B cell (primary cell): ENCODE measurements at places on chromosomes 2 and 18.

GRCh38 chr18:67794521-67794920 lies 278.0 kb upstream of the DSEL start:
- DNase-seq = no peak

- no peak for DNase-seq
Measured at GRCh38 chr2:146079216-146079615, 1559.3 kb upstream of the ZEB2 start.

GRCh38 chr18:37163119-37163518 lies 334.2 kb downstream of the KIAA1328 start:
- DNase-seq = no peak

DNA sequence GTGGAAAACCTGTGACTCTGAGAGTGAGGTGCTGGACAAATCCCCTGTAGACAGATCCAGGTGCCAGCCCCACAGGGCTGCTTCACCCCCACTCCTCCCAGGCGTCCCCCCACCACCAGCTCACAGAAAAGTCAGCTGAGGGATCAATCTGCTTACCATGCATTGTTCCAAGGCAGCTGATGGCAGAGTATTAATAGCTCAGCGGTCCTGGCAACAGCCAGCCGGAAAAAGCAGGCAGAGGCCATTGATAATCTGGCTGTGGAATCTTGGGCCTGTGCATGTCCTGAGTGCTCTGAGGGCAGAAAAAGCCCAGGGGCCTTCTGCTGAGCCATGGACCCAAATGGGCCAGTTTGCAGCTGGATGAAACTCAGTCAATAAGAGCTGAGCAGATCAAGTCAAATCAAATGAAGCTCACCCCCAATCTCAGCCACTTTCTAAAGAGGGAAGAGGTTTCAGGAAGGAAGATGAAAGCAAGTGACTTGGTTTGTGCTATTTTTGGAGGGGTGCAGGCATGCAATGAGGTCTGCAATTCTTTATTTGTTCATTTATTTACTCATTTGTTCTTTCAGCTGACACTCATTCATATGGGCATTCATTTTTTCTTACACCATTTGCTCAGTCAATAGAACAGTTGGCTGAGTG lies 63.4 kb downstream of the GYPC start:
- no peak for DNase-seq

- no peak for DNase-seq
Measured at GRCh38 chr2:96899413-96899741, 29.5 kb upstream of the SEMA4C start.

- DNase-seq = no peak
Measured at GRCh38 chr2:190965580-190966222, 48.3 kb downstream of the STAT1 start.

DNA sequence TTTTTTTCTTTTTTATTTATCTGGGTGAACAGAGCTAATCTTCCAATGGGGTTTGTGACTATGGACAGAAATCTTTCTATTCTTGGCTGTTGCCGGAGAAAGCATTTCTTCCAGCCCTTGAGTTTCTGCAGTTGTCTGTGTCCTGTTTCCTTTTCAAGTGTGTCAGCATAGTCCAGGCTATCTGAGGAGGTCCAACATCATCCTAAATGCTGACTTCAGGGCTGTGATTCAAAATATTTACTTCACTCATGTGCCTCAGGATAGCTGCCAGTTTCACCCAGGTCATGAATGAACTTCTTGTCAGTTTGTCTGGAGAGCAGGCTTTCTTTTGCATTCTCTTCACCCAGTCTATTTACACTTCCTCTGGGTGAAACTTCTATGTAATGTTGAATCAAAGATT lies 27.9 kb downstream of the ITGAV start:
- DNase-seq = no peak

- no peak for DNase-seq
Measured at GRCh38 chr18:27666016-27666415, 480.9 kb upstream of the CHST9 start.

DNA sequence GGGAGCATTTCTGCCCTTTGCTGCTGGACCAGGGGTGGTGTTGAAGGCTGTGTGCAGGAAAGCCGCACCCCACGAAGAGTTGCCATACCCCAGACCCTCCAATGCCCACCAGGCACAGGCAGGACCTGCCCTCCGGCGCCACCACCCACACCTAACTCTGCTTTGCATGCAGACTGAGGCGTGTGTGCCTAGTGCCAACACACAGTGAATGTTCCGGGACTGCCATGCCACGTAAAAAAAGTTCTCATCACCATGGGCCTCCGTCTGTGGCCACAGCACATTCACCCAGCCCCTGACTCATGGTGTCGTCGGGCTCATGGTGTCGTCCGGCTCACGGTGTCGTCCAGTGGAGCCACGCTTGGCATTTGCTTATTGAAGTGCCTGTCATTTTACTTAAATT lies 184.9 kb upstream of the RAB6C start:
- no peak for DNase-seq

DNA sequence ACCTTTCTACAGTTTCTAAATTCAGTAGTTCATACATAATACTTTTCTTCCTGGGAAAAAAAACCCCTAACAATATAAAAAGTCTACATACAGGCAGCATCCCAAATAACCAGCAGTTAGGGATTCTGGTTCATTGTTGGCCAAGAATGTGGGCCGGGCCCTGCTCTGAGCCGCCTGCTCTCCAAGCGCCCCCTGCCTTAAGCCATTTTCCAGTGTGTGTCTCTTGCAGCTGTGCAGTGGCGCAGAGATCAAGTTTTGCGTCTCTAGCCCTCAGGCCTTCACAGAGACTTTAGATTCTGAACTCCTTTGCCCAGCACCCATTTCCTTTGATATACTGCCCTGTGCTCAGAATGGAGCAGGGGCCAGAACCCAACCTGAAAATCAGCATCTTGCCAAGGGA lies 32.9 kb downstream of the RMC1 start:
- no peak for DNase-seq
